ENCODE measurements at places on chromosomes 12 and 14.

- DNase-seq: no peak
Measured at GRCh38 chr12:53191096-53191884, 10.6 kb upstream of the CSAD start.

- DNase-seq: peak; percentile 60
Measured at GRCh38 chr14:71498212-71498611, 434.0 kb upstream of the RGS6 start.

GRCh38 chr12:10501030-10501429 lies 4.7 kb upstream of the EIF2S3B start:
- DNase-seq: no peak

DNA sequence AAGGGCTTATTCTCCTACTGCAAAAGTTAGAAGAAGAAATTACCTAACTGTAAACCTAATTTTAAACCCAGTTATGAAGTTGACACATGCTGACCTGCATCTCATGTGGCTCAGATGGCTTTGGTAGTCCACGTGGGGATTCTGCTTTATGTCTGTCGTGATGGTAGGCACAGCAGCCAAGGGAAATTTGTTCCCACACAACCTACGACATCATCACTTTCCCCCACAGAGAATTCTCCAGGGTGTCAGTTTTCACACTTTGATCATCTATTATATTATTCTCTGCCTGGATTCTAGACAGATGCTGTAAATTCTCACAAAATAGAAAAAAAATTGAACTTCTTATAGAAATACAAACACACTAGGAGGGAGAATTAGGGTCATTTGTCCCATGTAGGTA lies 70.6 kb downstream of the PTHLH start:
- peak; percentile 6 for DNase-seq

DNA sequence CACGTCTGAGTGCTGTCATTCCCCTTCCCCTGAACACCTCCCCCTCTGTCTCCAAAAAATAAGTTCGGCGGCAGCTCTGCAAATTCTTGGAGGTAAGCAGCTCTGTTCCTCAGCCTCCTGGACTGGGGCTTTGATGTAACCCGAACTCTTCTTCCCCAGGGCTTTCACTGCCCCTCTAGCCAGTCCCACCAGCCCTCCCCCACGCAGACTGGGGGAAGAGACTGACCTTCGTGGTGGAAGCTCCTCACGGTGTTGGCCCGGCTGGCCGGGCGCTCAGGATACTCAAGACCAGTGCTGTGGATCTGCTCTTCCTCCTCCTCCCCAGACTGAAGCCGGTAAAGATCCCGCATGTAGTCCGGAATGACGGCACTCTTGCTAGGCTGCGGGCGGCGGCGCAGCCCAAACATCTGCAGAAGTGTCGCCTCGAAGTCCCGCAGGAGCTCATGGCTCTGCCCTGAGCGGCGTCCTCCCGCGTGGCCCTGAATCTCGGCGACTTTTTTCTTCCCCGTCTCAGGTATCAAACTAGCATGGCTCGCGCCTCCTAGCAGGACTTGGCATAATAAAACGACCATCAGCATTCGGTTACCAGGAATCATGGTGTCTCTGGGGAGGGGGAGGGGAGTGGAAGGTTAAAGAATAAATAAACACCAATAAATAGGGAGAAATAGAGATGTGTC lies 4.9 kb downstream of the BMP4 start:
- peak; percentile 40 for DNase-seq

- DNase-seq: no peak
Measured at GRCh38 chr12:11762723-11763326, 113.4 kb downstream of the ETV6 start.

GRCh38 chr12:4114986-4115385 lies 158.6 kb upstream of the CCND2 start:
- no peak for DNase-seq

DNA sequence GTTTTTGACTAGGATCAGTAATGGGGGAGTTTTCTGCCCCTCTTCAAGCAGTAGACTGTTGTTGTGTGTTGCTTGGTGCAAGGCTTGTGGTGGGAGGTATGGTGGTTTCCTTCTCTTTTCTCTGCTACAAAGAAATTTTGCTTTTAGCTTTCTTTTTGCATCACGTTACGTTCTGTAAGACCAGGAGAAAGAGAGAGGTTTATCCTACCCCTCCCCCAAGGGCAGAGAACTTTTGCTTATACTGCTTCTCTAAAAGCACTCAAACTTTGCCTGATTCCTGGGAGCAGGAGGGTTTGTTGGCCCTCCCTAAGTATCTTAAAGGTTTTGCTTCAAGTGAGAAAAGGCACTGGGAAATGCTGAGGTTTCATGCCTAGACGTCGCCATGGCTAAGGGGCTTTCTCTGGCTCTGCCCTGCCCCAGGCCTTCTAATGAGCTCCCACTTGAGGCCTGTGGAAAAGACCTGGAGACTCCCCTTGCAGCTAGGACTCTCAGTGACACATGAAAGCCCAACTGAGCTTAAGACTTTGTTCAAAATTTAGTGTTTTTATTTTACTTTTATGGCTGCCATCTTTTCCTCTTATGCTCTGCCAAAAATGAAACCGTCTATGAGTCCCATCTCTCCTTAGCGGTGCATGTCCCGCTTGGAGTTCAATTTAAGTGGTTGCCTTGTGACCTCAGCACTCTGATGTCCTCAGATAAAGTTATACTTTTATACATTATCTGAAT lies 49.2 kb downstream of the EIF2S3B start:
- no peak for DNase-seq

DNA sequence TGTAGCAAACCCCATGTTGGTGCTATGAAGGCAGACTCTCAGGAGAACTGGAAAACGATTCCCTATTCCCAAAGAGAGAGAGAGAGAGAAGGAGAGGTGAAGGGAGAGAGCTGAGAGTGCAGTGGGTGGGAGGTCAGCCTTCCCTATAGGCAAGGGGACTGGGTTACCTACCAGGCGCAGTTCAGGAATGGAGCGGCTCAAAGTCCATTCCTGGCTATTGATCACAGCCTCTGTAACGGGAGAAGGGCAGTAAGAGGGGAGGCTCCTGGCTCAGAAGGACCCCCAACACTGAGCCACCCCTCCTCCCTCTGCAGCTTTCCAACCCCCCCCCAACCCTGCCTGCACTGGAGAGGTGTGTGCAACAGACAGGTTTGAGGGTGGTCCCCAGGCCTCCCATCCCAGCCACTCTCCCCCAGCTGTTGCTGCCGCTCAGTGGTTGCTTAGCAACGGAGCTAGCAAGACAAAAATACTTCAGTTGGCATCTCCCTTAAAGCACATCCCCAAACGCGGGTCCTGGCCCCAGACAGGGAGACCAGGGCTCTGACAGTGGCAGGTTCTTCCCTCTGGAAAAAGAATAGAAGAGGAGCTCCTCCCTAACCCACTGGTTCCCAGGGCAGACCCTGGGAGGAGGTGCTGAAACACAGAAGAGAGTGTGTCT lies 3.2 kb downstream of the AGAP2 start:
- DNase-seq: peak; percentile 96

- DNase-seq: no peak
Measured at GRCh38 chr12:93079271-93079670, 150.2 kb upstream of the EEA1 start.

GRCh38 chr12:106174876-106175275 lies 36.1 kb upstream of the NUAK1 start:
- no peak for DNase-seq

- peak; percentile 83 for DNase-seq
Measured at GRCh38 chr12:90514325-90514724, 440.7 kb downstream of the CCER1 start.

DNA sequence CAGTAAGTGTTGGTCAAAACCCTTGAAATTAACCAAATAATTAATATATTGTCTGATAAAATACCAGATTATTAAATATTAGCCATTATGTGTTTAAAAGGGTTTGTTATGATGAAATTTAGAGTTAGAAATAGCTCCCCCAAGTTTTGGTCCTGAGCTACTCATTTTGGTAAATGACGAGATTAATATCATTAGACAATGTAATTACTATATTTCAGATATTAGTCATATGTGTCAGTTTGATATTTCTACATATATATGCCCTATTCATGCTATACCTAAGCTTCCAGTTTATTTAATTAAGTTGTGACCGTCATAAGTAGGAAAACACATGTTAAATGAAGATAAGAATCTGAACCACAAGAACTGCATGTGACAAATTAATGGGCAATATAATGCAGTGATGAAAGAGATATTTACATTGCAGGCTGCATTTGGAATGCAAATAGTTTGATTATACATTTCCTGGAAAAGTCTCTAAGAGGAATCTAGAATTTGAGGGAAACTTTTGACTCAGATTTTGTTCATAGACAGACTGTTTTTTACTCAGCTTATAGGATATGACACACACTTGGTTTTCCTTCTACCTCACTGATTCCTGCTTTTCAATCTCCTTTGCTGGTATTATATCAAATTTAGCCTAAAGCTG lies 70.5 kb downstream of the TBC1D30 start:
- no peak for DNase-seq

DNA sequence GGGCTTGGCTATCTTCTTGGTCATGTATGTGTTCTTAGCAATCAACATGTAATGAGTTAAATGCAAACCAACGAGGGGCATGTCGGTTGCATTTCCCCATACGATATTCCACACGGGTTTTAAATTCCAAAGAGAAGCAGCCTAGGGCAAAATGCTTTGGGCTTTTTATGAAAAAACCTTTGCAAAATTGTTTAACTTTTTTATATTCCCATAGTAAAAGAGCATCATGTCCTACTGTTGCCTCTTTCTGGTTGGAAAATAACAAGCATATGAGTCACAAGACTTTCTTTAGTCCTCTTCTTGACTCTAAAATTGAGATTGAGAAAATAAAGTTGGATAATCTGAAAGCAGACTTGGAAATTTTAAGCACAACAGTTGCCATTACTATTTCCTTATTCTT lies 3.8 kb upstream of the DIO2 start:
- no peak for DNase-seq

DNA sequence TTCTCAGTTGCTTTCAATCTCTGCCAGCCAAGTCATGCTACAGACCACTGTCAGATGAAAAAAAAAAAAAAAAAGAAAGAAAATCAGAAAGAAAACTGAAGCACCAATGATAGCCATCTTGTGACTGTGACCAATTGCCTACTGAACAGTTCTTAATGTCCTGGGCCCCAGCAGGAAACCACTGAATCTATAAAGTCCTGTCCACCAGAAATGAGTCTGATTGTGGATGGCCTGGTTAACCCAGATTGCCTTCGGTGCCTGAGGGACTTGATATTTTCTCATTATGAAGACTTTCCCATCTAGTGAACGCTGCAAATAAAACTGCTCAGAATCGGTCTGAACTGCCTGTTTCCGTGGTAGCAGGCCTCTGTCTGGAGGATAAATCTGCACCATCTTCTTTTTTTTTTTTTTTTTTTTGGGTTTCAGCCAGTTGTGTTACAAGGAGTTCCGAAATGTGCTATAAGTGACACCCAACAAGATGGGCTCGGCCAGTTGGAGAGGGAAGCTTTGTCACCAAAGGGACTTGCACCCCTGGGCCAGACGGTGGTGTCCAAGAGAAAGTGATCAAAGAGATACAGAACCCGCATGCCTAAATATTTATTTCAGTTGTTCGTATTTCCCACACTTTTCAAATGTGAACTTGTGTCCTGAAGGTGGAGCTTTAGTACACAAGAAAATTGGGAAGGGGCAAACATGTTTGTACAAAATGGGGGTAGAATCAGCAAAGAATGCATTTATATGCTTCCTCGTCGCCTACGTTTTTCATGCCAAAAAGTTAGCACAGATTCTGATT lies 3.0 kb upstream of the PLXNC1 start:
- DNase-seq: peak; percentile 76
